GM23338 (cell line): ENCODE measurements at places on chromosomes 16 and 17. TPM values are rescaled to one million over a fixed set of nuclear protein-coding genes. Genes with fewer than 3 reads are reported as not detected.

GRCh38 chr16:558298-559020 lies 1.7 kb upstream of the PRR35 start:
- DNase-seq: no peak

DNA sequence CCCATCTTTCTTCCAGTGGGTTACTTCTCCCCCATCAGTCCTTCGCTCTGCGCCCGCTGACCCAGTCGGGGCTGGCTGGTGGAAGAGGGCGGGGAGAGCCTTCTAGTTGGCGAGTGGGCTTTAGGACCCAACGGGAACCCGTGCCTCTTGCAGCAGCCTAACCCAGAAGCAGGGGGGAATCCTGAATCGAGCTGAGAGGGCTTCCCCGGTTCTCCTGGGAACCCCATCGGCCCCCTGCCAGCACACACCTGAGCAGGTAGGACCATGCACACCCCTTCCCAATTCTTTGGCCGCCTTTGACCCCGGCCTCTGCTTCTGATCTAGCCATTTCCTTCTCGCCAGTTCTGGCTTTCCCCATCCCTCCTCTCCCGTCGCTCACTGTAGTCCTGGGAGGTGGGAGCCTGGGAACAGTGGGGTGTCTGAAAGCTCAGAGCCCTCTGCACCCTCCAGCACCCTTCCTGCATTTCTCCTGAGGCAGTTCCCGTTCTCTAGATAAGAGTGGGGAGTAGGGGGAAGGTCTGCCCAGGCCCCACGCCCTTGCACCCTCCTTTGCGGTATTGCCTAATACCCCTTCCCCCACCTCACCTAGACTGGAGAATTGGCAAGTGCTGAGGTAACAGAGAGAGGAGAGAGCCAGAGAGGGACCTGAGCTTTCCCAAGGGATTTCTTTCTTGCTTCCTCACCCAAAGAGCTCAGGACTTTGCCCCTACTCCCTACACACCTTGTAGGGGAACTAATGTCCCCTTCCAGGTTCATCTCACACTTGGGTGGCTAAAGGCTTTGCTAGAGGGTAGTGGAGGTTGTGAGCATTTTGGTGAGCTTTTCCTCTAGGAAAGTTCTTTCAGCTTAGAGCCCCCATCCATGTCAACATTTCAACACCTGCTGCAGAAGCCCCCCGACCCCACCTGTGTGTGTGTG lies at the start of gene RARA:
Gene RARA (plus strand): TSS at position 150 of the 918 bp plus-strand sequence. CDS start 22,039 bp downstream, outside the sequence.
- peak; percentile 95 for DNase-seq

DNA sequence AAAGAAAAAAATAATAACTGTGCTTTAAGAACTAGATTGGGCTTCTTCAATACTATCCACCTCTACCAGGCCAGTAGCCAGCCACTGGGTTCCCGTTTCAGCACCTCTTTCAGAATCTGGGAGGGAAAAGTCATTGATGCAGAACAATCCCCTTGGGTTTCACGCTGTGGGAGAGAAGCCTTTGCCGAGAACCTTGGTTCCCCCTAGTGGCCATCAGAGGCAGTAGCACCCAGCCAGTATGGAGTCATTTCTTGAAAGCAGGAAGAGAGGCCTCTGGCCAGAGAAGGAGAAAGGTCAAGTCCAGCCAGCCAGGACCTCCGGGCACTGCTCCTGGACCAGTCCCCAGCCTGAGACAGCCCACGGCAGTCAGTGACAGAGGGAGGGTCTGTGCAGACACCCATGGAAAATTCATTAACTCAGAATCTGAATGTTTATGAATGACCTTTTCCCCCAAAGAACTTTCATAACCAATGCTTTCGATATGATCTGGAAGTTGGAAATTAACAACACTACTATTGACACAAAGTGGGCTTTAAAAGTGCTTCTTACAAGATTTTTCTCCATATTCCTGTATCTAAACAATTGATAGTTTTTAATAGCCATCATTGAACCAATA lies 51.2 kb upstream of the CDH5 start:
- peak; percentile 86 for DNase-seq

- peak; percentile 95 for DNase-seq
Observed at GRCh38 chr17:48023400-48024148, 14.0 kb downstream of the COPZ2 start.

DNA sequence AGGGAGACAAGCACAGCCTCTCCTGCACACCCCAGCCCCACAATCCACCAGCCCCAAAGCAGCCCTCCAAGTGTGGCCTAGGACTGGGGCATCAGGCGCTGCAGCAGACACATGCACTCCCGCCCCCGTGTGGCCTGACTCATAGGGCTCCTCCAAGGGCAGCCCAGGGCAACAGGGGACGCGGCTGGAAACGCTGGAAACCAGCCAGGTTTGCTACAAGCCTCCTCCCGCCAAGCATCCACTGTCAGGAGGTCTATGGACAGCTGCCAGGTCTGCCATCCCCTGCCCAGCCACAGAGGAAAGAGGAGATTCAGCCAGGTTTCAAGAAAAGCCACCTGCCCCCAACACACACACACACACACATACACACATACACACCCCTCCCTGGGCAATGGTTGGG lies 25.8 kb downstream of the SRCIN1 start:
- peak; percentile 89 for DNase-seq

The IRX3 gene
- total RNA-seq: 0.90 and 1.7 TPM in 2 replicates
